ENCODE measurements at places on chromosomes 4 and X.

GRCh38 chr4:83651846-83652245 lies 115.9 kb downstream of the GPAT3 start:
- DNase-seq, result no peak

- no peak for DNase-seq
Observed at GRCh38 chr4:72919937-72920336, 149.6 kb downstream of the COX18 start.

GRCh38 chrX:144730471-144730870 lies 516.8 kb upstream of the SPANXN1 start:
- no peak for DNase-seq

- no peak for DNase-seq
Observed at GRCh38 chrX:74420196-74421035, 877 bp upstream of the SLC16A2 start.

- DNase-seq, result no peak
Observed at GRCh38 chr4:1998296-1998695, 10.5 kb downstream of the NELFA start.

Measured in pulmonary artery endothelial cell (primary cell).